Stimulated activated CD8-positive, alpha-beta memory T cell treated with anti-CD3 and anti-CD28 coated beads, Interleukin-7, amount 100 ng/mL, for 1 hour (primary cell): ENCODE measurements at places on chromosomes 7 and 10.

GRCh38 chr7:13829914-13830900, 159.3 kb downstream of the ETV1 start:
- no peak for DNase-seq

GRCh38 chr10:97399843-97400545, 1.1 kb downstream of the RRP12 start:
- DNase-seq = no peak

GRCh38 chr10:72335394-72336258, 19.1 kb downstream of the DNAJB12 start:
- no peak for DNase-seq

DNA sequence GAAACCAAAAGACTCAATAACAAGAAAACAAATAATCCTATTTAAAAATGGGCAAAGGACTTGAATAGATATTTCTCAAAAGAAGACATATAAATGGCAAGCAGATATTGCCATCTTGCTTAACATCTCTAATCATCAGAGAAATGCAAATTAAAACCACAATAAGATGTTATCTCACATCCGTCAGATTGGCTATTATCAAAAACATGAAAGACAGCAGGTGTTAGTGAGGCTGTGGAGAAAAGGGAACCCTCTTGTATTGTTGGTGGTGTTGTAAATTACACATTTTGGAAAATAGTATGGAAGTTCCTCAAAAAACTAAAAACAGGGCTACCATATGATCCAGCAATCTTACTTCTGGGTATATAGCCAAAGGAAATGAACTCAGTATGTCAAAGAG, 25.7 kb downstream of the OPALIN start:
- DNase-seq = no peak

- DNase-seq = no peak
These were observed 4.5 kb downstream of the SAP25 start for GRCh38 chr7:100568896-100569844.

GRCh38 chr10:47092831-47093230, 181.6 kb downstream of the PTPN20 start:
- DNase-seq = no peak

- no peak for DNase-seq
These were observed 914 bp downstream of the ZNF37A start for GRCh38 chr10:38094927-38095574.

DNA sequence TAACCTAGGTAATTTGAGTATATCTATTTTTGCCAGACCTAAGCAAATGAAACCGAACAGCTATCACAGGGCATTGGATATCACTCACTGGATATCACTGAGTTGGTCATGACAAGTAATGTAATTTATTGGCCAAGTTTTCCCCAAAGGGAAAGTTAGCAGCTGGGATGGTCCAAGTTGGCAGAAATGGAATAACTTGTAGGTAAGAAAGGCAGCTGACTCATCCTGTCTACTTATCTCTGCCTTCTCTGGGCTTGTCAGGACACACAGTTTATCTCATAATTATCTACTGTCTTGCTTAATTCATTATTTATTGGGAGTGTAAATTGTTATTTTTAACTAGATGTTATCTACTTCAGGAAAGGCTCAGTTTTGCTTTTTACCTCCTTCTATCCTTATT, 502.0 kb upstream of the DPP6 start:
- no peak for DNase-seq
